ENCODE measurements at places on chromosomes 7 and 10.

DNA sequence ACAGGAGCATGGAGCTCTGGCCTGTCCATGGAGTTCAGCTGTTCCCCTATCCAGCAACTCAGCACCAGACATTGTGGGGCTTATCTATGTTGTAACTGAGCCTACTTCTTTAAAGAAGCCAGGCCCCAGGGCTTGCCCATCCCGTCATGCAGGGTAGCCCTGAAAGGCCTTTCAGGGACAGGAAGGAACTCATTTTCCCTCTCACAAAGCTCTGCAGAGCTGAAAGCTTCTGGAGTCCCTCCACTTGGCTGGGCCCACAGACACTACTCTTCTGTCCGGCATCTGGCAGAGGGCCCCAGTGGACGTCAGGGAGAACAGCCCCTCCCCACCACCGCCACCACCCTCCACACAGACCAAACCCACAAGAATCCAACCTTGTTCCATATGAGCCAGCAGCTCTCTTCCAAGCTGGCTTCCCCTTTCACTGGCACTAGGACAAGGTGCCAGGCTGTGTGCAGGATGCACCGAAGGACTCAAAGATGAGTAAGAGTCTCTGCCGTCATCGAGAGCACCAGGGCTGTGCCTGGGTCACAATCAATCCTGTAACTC is 33.1 kb downstream of the DENND2A start:
- no peak for DNase-seq

DNA sequence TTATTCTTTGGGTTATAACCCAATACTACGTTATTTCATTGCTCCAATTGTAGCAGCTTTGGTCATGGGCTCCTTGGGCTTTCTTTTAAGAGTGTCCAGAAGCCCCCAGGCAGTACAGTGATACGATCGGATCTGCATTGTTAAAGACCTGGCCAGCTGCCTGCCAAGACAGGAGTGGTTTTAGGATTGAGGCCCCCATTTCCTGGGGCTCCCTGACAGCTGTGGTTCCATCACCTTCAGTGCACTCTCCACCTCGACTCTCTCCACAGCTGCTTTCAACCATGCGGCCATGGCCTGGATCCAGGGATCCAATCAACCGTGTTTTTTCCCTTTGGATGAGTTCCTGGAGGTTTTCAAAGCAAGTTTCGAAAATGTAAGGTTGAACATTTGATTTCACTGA is 123.4 kb upstream of the BTBD16 start:
- DNase-seq, result no peak

- DNase-seq, result no peak
Measured at GRCh38 chr10:24568042-24568441, 155.6 kb downstream of the ARHGAP21 start.

DNA sequence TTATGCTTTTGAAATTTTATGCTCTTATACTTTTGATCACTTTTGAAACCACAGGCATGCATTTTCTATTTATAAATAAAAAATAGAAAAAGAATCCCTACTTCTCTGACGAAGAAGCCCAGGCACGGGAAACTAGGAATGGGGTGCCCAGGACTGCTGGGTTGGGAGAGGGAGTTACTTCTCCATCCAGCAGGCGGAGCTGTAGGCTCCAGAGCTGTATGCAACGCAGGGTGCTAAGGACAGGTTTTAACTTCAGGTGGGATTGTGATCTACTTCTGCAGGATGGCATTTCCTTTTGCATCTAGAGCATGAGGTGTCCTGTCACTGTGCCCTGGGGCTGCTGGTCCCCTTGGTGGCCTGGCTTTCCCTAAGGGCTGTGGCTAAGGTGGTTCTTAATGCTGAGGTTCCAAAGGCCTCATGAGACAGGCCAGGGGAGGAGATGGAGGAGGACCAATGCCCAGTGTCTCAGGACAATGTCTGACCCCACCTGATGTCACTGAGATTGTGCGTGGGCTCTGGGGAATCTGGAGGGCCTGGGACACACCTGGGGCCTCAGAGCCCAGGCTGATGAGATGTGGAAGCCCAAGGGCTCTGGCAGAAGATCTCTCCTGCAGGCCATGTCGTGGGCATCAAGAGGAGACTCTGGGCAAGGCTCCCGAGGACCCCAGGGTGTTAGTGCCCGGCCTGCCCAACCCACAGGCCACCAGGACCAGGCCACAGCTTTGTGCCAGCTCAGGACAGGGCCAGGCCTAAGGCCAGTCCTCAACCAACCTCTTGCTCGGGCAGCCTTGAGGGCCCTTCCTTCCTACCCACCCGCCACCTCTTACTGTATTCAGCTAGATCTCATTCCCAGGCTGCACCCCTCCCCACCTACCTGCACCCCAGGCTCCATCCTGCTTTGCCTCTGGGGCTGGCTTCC is 507 bp downstream of the CCDC201 start:
- DNase-seq, result no peak

DNA sequence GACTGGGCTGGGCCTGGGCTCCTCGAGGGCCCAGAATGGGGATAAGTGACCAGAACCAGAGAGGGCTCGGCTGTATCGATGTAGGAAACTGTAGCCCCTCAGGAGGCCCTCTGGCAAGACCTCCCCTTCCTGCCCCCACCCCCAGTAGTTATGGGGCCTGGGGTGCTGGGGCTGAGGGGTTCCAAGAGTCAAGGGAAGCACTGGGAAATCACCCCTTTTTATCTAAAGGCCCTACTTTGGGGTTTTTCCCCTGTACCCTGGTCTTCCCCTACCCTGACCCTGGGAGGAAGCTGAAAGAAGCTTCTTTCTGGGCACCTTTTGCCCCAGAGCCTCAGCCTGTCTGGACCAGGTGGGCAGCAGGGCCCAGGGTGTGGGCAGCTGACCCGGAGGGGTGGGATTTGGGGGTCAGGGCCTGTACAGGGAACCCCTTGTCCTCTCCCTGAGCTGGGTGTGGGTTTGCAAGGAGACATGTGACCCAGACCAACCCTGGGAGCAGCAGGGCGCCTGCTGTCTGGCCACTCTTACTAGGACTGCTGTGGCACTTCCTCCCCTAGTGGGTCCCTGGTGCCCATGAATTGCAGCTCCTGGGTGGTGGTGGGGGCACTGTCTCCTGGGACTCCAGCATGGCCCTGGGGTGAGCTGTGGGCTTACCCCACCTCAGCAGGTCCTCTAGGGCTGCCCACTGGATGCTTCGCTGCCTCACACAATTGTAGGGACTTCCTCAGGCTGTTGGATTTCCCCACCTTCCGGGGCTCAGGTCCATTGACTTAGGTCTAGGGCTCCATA is 1.5 kb downstream of the IRF5 start:
- no peak for DNase-seq

- DNase-seq, result no peak
Measured at GRCh38 chr10:76071653-76072365, 640.4 kb downstream of the LRMDA start.

GRCh38 chr10:17240616-17241015 is 12.6 kb downstream of the VIM start:
- DNase-seq, result no peak

DNA sequence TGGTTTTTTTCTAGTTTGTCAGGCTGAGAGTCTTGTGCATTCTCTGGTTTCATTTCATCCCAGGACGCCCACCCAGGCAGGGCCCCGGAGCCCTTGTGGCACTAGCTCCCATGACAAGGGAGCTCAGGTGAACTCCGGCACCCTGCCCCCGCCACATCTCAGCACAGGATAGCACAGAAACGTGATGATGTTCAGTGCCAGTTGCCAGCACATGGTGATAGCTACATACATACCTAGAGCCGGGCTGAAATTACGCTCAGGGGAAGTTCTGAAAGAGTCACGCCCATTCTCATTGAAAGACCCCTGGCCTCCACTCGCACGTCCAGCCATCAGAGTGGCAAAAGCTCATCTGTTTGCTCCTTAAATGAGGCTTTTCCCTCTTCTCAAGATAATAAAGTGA is 273.7 kb downstream of the PTPRN2 start:
- DNase-seq, result no peak

- DNase-seq, result no peak
Measured at GRCh38 chr7:31603046-31603445, 84.0 kb upstream of the PPP1R17 start.

DNA sequence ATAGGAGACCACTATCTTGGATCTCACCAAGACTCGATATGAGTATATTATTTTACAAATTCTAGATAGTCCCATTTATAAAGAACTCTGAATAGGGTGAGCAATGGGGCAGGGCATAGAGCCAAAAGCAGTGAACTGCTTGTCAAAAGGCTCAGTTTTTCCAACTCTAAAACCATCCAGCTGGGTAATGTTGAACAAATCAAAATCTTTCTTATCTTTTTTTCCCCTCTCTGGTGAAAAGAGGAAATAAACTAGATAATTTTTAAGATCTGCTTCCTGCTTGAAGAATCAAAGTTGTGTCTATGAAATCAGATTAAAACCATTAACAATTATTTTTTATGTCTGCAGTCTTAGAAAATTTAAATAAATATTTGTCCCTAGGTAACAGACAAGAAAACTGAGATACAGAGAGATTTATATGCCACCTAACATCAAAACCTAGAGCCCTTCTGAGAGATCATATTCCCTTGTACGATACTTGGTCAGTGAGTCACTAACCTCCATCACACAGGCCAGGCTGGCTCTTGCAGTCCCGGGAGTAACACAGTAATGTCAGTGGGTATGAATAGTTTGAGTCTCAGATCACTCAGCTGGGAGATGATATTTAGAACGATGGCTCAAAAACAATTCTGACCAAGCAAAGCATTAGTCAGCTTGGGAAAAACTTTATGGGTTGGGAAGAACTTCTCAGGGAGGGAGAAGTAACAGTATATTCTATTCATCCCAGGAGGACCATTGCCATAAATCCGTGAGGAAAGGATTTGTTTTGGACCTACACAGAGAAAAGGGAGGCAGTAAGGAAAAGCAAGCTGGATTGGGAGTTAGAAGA is 178.8 kb downstream of the REEP3 start:
- DNase-seq, result peak; percentile 46

- DNase-seq, result no peak
Measured at GRCh38 chr10:22537810-22538209, 176.6 kb downstream of the PIP4K2A start.
